ENCODE measurements at places on chromosomes 13 and 19.
A peak's percentile ranks its signal among the peaks of the same experiment; 100 is the strongest.

GRCh38 chr13:34078334-34078999, 260.5 kb downstream of the RFC3 start:
- no peak for DNase-seq

DNA sequence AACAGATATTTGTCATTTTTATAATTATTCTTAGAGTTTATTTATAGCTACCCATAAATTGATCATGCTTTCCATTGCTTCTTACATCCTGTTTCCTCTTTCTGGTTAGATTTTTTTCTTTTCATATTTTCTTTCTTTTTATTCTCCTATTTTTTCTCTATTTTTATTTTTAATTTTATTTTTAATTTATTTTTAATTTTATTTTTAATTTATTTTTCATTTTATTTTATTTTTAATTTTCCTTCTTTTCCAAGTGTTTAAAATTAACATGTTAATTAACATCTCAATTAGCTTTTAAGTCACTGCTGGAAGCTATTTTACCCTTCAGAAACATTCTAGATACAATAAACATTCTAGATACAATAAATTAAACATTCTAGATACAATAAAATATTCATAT, 269.6 kb downstream of the B3GLCT start:
- no peak for DNase-seq

- DNase-seq: no peak
Measured at GRCh38 chr13:48662226-48662625, 8.5 kb downstream of the CYSLTR2 start.

GRCh38 chr13:74226791-74227475, 92.7 kb upstream of the KLF12 start:
- no peak for DNase-seq

GRCh38 chr19:32642771-32643170, 32.2 kb downstream of the ANKRD27 start:
- no peak for DNase-seq

- no peak for DNase-seq
Measured at GRCh38 chr13:98225036-98225940, 48.2 kb upstream of the RNF113B start.

- DNase-seq: peak; percentile 91
Measured at GRCh38 chr19:58575183-58576041, 2.3 kb upstream of the MZF1 start.

DNA sequence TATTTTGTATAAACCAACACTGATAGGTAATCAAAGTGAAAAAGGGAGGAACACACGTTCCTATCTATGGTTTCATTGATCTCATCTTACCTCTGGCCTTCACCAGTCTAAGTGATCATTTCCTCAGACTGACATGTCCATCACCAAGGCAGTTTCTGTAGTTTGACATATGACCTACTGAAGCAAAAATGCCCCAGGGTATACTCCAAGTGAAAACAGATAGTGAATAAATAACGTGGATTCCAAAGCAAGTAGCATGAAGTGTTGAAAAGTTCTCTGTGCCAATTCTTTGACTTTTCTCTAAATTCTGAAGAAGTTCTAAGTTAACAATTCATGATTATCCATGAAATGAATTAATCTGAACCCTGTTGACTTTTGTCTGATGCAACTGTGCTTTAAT, 334.2 kb upstream of the SGCG start:
- no peak for DNase-seq

DNA sequence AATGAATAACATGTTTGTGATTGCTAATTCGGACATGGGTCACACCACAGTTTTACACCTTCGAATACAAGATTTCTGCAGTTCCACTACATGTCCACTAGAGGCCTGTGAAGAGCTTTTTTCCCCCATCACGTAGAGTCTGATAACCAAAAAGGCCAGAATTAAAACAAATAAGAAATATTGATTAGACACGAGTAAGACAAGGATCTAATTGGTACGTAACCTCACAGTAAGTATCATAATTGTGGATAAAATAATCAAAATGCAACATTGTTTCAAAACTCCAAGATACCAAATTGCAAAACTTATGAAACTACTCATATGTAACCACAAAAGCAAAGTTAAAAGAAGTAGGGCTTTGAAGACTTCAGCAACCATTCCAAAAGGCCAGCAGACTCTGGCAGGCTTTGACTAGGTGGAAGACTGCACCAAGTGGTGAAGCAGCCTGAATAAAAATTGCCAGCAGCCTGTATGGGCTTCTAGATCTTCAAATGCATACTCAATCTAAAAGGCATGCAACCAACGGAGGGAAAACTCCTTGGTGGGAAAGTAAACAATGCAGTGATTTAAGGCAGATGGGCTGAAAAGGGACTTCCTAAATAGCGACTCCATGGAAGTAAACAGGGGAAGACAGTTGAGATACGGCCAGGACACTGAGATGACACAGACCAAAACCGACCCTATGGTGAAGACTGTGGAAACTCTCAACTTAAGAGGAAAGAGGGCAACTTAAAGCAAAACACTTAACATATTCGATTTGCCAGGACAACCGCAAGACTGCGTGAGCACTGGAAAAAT, 56.7 kb downstream of the STARD13 start:
- DNase-seq: no peak

DNA sequence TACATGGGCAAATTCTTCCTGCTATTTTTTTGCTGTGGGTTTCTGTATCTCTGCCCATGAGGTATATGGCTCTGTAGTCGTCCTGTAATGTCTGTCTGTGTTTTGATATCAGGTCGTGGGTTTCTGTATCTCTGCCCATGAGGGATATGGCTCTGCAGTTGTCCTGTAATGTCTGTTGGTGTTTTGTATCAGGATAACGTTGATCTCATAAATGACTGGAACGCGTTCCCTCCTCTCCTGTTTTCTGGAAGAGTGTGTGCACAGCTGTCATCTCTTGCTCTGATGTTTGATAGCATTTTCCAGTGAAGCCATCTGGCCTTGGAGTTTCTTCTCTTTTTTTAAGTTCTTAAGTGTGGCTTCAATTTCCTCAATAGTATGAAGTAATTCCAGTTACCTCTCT, 57.2 kb downstream of the SOX1 start:
- DNase-seq: no peak

- peak; percentile 85 for DNase-seq
Measured at GRCh38 chr19:41570639-41571112, 5.3 kb upstream of the CEACAM21 start.

- peak; percentile 50 for DNase-seq
Measured at GRCh38 chr13:102870677-102871415, 25.0 kb downstream of the ERCC5 start.

- DNase-seq: no peak
Measured at GRCh38 chr19:1214862-1215731, 9.5 kb downstream of the STK11 start.

- no peak for DNase-seq
Measured at GRCh38 chr13:102768909-102769308, 4.7 kb downstream of the TEX30 start.

GRCh38 chr13:36154567-36155291, 23.5 kb upstream of the DCLK1 start:
- DNase-seq: peak; percentile 37

- DNase-seq: no peak
Measured at GRCh38 chr19:46063201-46063600, 22.4 kb upstream of the IGFL4 start.

DNA sequence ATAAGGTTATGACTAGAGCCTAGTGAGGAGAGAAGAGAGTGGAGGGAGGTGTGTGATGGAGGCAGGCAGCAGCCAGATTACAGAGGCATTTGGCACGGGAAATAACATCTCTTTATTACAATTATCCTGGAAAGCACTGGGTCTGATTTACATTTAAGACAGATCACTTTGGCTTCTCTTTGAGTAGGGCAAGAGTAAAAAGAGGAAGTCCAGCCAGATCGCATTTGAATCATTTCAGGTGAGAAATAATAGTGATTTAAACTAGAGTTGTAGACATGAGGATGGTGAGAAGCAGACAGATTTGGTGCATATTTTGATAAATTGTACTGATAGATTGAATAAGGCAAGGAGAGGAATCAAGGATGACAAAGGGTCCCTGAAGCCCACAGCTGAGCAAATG, 9.6 kb upstream of the SACS start:
- DNase-seq: no peak

GRCh38 chr19:33132425-33132824, 511 bp downstream of the WDR88 start:
- DNase-seq: no peak

DNA sequence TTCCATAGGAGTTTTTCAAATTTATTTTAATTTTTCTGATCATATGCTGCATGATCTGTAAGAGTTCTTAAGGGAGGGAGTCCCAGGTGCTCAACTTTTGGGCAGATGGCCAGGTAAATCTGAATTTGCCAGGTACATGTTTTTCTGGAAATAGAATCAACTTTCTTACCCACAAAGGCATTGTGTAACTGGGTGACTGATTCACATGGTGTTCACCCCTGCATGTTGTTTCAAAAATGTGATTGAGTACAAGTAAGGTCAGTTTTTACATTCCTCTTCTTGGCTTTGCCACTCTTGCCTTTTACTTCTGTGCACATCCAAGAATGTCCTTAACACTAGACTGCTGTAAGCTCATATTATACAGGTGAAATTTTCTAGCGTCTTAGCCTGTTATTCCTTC, 30.4 kb downstream of the RB1 start:
- no peak for DNase-seq

- no peak for DNase-seq
Measured at GRCh38 chr13:40732658-40733057, 38.3 kb downstream of the MRPS31 start.

GRCh38 chr13:107450931-107451330, 764.4 kb downstream of the LIG4 start:
- DNase-seq: no peak

DNA sequence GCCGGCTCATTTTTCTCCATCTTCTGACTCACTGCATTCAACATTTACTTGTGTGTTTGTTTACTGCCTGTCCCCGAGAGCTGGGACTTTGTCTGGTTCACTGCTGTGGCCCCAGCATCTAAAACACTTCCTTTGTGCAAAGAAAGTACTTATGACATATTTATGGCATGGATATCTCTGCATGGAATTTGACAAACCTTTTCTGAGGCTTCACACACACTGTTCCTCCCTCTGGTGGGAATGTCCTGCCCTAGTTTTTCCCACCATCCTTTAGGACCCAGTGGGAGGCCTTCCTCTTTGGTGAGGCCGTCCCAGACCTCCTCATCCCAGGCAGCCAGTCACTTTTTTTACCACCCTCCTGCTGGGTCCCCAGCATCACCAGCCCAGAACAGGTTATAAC, 1.4 kb upstream of the SRRM5 start:
- no peak for DNase-seq

GRCh38 chr19:23887642-23888041, 27.0 kb upstream of the ZNF726 start:
- DNase-seq: no peak

DNA sequence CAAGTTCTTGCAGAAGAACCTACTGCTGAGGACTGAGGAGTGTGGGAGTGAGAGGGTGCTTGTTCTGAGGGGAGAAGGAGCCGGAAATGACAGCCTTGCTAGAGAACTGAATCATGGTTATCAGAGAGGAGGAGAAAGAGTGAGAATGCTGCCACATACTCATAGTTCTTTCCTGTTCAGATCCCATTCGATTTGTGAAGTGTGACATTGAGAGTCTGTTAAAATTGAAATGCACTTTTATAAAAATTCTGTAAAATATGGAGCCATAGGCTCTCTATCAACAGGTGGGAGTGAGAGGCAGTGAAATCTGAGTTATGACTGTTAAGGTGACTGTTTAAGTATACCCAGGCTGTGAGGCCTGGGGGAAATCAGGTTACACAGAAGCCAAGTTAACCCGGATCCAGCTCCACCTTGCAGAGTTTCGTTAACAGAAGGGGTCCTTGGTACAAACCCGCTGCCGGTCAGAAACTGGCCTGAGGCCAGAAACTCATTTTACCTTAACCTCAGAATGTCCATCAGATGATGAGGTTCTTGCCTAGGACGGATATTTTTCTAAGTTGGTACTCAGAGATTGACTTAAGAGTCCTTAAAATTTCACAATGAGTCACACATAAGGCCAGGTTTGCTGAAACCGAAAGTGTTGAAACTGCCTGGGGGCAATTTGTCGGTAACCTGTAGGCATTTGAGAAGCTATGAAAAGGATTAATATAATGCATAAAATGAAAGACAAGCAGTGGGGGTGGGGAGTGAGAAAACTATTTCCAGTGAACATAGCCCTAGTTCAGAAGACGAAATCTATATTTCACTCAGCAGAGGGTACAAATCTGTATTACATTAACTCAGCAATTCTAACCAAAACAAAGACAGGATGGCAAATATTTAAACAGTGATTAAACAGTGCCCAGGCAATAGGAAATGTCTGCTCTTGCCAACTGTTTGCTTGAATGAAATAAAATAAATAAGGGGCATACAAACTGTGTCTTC, 350.5 kb downstream of the KCNRG start:
- no peak for DNase-seq

DNA sequence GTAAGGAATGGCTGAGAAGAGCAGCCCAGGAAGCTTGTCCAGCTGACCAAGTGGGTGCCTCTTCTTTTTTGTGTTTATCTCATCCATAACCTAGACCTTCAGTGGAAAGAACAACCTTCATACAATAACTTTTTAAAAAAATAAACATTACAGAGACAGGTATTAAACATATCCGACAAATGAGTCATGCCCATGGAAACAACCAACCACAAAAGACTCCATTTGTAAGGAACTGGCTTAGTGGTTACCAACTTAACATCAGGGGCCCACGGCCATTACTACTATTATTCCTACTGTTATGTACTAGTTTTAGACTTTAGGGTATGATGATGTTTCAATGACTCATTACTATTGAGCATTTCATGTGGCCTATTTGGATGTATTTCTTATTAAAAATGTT, 191.7 kb upstream of the SERP2 start:
- DNase-seq: no peak

GRCh38 chr19:821825-822503, at the start of gene PLPPR3:
Gene PLPPR3 (minus strand): TSS chr19:821955. CDS start chr19:821559, 396 bp downstream.
- peak; percentile 79 for DNase-seq

DNA sequence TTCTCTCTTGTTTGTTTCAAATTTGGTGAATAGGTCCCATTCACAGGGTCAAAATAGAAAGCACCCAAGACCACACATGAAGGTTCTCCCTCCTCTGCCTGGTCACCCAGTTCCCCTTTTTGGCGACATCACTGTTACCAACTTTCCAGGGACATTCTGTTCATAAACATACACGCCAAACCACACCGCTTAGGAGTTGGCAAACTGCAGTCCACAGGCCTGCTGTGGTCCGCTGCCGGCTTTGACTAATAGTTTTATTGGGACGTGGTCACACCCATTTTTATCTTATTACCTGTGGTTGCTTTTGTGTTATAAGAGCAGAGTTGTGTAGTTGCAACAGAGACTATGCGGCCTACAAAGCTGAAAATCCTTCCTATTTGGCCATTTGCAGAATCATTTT, 24.2 kb downstream of the UHRF1 start:
- no peak for DNase-seq
